ENCODE measurements at places on chromosomes 16 and 17.
A peak's percentile ranks its signal among the peaks of the same experiment; 100 is the strongest.

DNA sequence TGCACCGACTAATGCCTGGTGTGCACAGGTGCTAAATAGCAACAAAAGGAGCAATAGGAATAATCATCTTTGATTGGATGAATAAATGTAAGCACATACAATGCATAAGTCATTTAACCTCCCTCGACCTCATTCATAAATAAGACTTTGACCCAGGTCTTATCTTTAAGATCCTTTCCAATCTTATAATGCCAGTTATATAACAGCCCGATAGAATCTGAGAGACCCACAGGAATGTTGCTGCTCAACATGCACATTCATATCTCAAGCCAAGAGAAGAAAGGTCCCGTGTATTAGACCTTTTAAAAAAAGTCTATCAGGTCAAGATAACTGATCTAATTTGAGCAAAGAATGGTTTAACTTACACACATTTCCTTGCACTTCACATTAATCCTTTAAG lies 146.8 kb upstream of the SOX9 start:
- no peak for DNase-seq

- no peak for DNase-seq
Observed at GRCh38 chr16:87323727-87324410, 6.7 kb upstream of the C16orf95 start.

DNA sequence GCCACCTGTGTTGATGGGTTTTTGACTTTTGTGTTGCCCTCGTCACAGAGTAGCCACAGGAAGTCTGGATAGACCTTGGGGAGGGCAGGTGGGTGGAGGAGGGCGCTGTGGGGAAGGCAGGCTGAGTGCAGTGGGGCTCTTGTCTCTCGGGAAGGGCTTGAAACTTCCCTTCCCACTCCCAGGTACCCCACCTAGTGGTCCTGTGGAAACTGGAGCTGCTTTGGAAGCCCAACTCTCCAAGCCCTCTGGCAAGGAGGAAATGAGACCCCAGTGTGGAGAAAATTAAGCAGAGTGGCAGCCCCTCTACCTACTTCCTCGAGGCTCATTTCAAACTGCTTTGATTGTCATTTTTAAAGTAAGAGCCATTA lies 9.2 kb downstream of the CA5A start:
- no peak for DNase-seq

DNA sequence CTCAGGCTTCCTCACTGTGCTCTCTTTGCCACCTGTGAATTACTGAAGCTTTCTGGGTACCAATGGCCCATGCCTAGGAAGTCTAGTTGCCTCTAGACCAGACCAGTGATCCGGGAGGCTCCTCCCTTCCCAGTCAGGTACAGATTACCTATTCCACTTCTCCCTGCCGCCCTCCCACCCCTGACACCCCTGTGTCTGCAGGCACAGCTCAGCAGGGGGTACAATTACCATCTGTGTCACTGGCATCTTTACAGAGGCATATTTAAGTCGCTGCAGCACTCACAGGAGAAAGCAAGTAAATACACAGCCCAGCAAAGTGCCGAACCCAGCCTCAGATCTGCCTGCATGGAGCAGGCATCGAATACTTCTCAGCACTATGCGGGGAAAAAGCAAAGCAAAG lies 5.3 kb upstream of the WSCD1 start:
- DNase-seq, result no peak

GRCh38 chr17:77594416-77595209 lies 363.9 kb upstream of the TNRC6C start:
- peak; percentile 24 for DNase-seq

DNA sequence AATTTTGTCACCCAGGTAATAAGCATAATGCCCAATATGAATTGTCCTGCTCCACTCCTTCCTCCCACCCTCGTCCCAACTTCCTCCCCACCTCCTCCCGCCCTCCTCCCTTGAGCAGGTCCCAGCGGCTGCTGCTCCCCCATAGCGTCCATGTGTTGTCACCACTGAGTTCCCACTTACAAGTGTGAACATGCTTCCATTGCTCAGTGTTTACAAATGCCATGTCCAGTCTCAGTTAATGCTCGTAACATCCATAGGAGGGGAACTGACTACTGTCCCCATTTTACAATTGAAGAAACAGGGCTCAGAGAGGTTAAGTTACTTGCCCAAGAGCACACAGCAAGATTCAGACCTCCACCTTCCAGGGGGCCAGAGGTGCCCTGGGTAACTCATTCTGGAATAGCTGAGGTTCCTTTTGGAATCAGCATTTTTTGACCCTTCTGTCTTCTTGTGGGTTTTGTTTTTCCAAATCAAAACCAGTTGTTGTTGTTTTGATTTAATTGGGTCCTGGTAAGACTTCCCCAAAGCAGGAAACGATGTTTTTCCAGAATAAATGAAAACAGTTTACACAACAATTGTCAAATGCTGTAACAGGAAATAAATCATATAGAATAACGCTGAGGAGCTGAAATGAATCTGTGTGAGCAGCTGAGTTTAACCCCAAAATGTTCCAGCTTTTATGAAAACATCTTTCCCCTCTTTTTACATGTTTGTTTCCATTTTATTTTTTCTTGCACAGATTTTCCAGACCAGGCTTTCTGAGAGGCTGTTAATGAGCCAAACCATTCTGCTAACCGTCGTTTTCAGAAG lies 73.9 kb downstream of the ZDHHC7 start:
- DNase-seq, result no peak

DNA sequence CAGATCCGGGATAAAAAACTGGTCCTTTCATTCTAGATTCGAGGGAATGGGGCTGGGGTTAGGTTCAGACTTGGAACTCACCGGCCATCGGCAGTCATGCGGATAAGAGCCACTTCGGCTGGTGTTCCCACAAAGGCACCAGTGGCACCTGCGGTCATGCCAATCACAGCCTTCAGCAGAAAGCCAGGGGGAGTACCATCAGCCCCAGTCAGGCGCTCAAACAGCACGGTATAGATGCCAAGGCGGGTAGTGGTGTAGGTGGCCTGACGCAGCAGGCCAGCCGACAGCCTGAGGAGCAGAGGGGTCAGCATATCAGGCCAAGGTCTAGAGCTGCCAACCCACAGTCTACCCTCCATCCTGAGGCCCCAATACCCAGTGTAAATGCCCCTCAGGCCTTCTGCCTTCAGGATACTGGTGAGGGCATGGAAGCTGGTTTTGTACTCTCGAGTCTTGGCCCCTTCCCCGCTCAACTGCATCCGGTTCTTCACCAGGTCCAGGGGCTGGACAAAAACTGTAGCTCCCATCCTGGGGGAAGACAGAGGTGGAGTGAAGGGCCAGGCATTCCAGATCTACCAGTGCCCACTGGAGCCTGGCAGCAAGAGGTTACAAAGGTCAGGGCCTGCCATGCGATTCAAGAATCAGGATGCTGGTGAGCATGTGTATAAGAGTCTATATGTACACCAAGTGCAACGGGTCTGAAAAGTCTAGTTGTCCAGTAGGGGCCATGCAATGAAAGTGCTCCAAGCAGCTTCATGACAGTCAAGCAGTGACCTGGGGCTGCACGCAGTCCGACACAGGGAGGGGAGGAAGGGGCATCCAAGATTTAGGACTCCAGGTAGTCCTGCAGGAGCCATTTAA lies 929 bp downstream of the SLC25A11 start:
- DNase-seq, result peak; percentile 28

- DNase-seq, result no peak
Observed at GRCh38 chr17:57533684-57534305, 211.3 kb downstream of the CCDC182 start.

- peak; percentile 29 for DNase-seq
Observed at GRCh38 chr17:29575511-29576213, 7.2 kb downstream of the TP53I13 start.

Data from H9 (cell line).